ENCODE measurements at places on chromosomes 6 and 20.

DNA sequence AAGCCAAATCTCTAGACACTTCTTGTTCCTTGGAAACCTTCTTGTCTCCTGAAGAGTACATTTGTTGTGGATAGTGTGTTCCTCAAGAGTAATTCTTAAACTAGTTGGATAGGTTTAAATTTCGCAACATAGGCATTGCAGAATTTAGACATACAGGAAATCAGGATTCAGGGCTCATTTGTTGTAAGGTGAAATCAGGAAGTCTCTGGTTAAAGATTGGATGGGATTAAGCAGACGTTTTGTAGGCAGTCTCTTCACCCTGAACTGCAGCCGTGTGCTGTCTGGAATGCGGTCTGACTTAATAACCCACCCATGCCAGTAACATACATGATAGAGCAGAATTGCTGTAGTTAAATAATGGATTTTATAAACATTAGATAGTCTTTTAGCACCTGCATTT, 21.7 kb downstream of the HIVEP1 start:
- DNase-seq: no peak

DNA sequence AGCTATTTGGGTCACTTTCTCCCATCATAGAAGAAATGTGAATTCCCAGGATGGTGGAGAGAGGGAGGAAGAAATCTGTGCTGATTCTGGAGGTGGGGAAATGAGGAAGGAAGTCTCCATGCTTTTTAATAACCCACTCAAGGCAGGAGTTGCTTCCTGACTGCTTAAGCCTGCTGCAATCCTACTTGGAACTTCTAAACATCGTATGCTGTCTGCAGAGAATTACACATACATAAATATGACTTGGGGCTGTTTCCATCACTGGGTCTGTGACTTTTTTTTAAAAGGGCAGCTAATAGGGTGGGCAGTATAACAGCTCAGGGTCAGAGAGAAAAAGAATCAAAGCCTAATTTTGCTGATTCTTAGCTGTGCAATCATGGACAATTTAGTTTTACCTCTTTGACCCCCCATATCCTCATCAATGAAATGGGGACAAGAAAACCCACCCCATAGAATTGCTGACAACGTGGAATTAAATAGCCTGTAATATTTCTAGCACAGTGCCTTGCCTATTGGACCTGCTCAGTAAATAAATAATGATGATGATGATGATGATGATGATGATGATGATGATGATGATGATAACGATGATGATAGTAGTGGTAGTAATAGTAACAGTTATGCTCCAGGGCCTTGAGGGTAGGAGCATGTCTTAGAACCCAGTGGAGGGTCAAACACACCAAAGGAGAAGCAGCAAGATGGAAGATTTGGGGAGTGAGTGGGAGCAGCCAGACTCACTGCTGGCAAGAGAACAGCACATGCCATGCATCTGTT, 166.7 kb upstream of the LRFN2 start:
- DNase-seq: no peak

- no peak for DNase-seq
These were observed 105.2 kb upstream of the MAN1A1 start for GRCh38 chr6:119454714-119455113.

DNA sequence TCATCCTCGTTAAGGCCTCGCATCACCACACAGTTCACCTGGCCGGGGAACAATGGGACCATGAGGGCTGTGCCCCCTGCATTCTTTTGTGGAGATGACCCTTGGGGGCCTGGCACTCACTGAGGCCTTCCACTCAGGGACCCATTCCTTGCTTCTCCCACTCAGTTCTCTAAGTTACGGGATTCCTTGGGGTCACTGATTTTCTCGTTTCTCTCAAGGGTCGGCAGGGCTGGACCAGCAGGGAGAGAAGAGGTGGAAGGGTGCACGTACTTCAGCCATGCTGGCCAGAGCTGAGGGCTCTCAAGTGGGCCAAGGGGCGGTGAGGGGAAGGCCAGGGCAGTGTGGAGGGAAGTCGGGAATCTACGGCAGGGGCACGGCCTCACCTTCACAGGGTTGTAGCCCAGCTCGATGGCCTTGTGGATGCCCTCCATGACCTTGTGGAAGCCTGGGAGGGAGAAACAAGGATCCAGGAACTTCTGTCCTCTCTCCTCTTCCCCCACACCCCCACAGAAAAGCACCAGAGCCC, 20.8 kb downstream of the MOCS1 start:
- no peak for DNase-seq

DNA sequence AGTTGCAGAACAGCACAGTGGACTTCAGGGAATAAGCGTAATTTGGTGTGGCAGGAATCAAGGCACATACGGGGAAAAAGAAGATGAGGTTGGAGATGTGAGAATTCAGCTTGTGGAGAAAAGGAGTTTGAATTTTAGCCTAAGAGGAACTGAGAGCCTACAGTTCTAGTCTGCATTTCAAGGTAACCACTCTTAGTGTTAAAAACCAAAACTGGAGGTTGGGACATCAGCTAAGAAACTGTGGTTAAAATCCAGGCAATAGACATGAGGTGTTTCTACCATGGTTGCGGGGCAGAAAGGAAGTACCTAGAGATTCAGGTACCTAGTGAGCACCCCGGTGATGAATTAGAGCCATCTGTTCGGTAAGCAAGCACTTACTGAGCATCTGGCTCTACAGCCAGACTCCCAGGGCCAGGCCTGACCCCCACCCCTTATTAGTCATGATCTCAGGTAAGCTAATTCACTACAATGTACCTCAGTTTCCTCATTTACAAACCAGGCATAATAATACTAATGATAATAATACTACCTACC, 44.4 kb downstream of the FAXC start:
- DNase-seq: no peak

- no peak for DNase-seq
These were observed 97.3 kb upstream of the OPRM1 start for GRCh38 chr6:153941768-153942167.

DNA sequence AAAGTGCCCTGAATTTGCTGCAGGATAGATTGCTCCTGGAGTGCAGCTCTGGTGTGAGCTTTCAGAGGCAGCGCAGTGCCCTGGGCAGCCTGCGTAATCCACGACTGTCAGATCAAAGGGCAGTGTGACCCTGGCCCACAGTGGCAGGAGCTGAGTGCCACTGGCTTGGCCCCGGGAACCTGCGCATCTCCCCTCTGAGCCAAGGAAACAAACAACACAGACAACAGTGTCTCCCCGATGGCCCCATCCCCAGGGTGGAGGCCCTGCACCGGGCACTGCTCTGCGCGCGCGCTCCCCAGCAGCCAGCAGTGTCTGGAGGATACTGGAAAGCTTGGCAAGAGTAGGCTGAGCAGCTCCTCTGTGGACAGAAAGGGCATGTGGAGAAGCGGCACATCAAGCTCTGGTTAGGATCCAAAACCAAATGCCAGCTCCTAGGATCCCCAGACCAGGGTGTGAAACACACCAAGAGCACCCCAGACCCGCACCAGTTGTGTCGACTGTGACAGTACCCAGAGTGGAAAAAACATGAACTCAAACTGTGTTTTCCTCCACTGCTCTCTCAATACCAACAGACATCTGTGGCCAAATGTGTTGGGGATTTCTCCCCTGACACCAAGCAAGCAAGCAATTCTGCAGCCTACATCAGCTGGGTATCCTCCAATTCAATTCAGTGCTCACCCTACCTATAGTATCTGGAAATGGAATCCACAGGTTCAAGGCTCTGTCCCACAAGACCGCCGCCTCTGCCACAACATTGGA, 26.7 kb downstream of the RBCK1 start:
- no peak for DNase-seq

DNA sequence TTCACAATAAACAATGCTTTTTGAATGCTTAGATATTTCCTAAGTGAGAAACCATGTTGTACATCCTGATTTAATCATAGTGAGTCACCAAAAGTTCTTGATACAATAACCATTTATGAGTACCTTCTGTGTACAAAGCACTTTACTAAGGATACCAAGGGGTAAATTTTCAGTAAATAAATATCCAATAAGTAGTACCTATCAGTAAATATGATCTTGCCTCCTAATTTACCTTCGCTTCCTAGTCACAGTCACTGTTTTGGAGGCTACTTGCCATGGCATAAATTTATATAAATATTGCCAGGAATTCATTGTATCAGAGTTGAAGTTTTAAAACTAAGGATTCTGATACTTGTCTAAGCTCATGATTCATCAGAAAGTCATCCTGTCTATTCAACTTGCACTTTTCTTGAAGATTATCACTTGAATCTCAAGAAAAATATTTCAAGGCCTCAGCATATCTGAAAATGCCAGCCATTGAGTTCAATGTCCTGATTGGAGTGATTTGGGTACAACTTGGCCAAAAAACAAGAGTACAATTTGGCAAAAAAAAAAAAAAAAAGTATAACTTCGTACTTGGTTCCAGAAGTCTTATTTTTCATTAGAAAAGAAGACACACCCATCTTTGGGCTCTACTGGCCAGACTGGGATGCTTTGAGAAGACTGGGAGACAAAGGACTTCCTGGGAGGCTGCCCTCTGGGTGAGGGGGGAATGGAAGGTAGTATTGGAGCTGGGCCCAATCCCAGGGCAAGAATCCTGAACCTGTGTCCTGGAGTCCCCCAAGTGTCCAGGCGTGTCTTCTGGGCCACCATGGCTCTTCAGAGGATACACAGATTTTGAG, 32.8 kb downstream of the RAB22A start:
- no peak for DNase-seq

Data from CD4-positive, alpha-beta T cell treated with Interferon alpha-2 for 1 hour (primary cell).